NCI-H1048 (cell line): ENCODE measurements at places on chromosomes 16 and 17.

DNA sequence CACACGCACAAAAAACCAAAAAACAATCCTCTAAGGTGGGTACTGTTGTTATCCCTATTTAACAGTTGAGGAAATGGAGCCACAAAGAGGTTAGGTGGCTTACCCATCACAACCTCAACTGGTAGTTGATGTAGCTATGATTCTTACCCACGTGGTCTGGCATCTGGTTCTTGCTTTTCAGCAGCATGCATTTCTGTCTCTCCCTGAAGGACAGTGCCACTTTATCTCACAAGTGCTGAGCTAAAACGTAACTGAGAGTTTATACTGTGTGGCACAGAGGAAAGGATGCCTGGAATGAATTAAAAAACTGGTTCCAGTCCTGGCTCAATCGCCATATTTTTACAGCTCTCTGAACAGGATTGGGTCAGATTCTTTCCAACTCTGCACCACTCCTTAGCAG lies 1.9 kb upstream of the CORO6 start:
- no peak for DNase-seq

GRCh38 chr16:75924397-75924796 lies 198.1 kb upstream of the CPHXL start:
- DNase-seq = no peak

- no peak for DNase-seq
Measured at GRCh38 chr17:6066183-6066948, 3.8 kb upstream of the WSCD1 start.

GRCh38 chr17:29613352-29613837 lies 9.3 kb downstream of the CORO6 start:
- peak; percentile 73 for DNase-seq

DNA sequence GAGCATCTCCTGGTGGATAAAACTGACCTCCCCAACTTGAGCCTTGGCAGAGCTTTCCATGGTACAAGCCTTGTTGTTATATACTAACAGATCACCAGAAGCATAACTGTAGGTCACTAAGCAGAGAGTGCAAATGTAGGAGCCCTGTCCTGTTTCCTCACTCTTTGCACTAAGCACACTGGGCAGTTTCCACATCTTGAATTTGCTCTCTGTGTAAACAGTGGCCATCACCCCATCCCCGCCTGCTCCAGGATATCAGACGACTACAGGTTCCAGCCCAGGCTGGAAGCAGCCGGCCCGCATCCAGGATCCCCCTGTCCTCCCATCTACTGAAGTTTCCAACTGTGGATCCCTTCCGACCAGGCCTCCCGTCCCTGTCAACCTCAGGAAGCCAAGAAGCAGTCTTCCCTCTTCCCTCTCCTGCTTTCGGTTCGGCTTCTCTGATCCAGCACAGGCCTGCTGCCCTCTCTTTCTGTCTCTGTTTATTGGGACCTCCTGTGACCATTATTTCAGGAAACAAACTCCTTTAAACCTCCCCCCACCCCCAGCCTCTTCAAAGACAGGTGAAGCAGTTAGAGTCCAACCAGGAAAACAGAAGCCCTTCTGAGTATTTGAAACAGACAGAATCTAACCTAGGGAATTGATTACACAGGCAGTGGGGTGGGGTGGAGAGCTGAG lies 22.6 kb upstream of the CACNG4 start:
- DNase-seq = no peak

DNA sequence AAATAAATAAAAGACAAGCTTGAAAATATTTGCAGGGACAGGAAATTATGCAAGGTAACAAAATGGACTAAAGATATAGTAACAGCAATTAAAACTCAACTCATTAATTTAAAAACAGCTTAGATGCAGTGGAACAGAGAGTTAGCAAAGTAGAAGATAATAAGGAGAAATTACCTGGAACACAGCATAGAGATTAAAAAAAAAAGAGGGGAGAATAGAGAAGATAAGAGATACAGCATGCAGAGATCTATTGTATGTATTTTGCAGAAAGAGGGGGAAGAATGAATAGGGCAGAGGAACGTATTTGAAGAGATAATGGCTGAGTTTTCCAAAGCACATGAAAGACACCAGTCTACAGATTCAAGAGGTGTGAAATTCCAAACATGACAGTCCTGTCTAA lies 8.4 kb upstream of the PIPOX start:
- no peak for DNase-seq

- DNase-seq = no peak
Measured at GRCh38 chr17:35252651-35253050, 9.8 kb downstream of the SLFN5 start.

DNA sequence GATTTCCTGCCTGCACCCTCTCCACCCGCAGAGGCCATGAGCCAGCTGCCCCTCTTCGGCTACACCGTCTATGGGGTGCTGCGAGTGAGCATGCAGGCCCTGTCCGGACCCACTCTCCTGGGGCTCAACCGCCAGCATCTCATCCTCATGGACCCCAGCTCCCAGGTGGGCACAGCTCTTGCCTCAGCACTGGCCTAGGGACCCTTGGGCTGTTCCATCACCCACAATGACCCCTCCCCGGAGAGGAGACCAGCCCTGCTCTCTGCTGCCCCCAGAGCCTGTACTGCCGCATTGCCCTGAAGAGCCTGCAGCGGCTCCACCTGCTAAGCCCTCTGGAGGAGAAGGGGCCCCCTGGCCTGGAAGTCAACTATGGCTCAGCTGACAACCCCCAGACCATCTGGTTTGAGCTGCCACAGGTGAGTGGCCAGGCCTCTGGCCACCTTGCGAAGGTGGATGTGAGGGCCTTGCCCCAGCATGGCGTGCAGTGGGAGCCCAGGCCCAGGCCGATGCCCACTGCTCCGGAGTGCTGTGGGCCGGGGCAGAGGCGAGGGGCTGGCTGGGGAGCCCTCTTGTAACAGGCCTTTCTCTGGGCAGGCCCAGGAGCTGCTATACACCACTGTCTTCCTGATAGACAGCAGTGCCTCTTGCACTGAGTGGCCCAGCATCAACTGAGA lies 7.3 kb upstream of the SMIM5 start:
- DNase-seq = no peak

DNA sequence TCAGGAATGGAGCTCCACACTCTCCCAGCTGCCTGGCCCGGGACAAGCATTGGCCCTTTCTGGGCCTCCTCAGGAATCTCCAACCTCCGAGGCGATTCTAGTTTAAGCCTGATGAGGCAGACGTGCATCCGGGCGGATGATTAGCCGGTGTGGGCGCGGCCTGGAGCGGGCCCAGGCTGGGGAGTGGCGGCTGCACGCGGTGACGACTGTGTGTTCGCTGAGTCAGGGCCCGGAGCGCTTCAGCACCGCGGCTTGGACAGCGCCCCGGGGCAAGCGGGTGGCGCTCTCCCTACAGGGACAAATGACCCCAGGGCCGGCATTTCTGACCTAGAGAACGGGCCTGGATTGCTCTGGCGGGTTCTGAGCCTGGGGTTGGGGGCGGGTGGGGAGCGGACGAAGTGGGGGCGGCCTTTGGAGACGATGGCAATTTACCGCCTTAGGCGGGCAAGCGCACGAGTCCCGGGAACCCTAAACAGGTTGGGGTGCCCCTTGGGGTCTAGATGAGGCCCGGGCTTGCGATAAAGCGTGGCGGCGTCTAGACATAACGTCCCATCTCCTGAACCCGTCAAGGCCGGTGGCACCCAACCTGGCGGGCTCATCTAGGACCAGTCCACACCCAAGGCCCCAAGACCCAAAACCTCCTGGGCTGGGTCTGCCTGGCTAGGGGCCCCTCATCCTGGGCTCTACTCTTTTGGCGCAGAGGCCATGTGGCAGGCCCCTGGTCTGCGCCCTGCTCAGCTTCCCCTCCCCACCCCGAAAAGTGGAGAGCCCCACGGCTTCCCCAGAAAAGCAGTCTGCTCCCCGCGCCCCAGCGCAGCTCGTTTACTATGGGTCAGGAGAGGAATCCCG lies 22.3 kb upstream of the ZNHIT3 start:
- DNase-seq = peak; percentile 6
